ENCODE measurements at places on chromosomes 16 and 17. TPM values are rescaled to one million over a fixed set of nuclear protein-coding genes. Genes with fewer than 3 reads are reported as not detected.

- no peak for DNase-seq
Observed at GRCh38 chr16:55913716-55914115, 38.5 kb upstream of the CES5A start.

DNA sequence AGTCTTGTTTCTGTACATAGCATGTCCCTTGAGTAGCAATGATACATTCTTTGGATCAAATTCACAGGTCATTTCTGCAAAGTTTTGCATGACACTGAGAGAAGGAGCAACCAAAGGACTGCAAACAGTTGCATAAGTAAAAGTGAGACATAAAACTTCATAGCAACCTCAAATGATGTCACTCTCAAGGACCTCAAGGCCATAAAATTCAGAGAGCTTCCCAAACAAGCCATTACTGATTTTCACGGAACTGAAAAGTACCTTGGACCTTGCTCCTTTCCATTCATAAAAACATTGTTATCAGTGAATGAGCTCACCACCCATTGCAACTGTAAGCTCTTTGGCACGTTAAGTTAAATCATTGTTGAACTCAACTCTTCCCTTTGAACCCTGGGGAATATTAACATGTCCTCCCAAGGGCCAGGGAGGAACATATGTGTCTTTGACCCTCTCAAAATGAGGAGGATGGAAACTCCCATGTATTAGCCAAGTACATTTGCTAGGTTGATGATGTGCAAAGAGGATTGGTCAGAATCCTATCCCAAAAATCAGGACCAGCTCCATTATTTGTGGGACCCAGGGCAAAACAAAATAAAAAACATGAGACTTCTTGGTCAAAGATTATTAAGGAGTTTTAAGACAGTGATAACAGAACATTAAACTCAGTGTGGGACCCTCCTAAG is 275.0 kb upstream of the DYNLRB2 start:
- DNase-seq: no peak

CDH11 gene
- not detected for polyA plus RNA-seq

DNA sequence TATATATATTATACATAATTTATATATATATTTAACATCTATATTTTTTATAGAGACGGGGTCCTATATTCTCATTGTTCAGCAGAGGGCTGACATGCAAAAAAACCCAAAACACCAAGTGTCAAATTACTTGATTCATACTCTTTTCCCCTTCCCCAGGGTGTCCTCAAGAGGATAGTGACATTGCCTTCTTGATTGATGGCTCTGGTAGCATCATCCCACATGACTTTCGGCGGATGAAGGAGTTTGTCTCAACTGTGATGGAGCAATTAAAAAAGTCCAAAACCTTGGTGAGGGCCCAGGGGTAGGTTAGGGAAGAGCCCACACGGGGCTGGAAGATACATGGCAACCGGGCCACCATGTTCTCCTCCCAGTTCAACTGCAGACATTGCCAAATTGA is 11.0 kb downstream of the ITGAM start:
- DNase-seq: no peak

DNA sequence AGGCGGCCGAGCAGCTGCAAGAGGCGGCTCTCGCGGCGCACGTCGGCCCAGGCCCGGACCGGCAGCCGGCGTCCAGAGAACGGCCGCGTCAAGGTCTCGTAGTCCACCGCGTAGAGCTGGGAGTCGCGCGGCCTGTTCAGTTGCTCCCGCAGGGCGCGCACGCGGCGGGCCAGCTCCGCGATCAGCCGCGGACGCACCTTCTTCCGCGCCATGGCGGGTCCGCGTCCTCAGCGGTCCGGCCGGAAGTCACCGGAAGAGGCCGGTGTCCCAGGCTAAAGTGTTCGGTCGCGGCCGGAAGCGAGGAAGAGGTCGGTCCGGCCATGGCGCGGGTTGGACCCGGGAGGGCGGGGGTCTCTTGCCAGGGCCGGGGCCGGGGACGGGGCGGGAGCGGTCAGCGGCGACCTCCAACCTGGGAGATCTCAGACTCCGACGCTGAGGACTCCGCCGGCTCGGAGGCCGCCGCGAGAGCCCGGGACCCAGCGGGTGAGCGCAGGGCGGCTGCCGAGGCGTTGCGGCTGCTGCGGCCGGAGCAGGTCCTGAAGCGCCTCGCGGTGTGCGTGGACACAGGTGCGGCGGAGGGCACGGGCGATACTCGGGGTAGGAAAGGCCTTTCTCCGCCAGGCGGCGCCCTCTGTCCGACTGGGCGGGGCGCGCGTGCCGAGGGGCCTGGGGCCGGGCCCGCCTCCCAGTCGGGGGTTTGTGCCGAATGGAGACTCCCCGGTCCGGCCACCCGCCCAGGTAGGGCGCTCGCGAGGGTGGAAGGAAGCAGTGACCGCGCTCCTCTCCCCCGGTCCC is at the start of gene MRPS34:
Gene MRPS34 (minus strand): TSS at position 227 of the 795 bp plus-strand sequence. CDS start 15 bp downstream, at position 212.
- peak; percentile 77 for DNase-seq

DNA sequence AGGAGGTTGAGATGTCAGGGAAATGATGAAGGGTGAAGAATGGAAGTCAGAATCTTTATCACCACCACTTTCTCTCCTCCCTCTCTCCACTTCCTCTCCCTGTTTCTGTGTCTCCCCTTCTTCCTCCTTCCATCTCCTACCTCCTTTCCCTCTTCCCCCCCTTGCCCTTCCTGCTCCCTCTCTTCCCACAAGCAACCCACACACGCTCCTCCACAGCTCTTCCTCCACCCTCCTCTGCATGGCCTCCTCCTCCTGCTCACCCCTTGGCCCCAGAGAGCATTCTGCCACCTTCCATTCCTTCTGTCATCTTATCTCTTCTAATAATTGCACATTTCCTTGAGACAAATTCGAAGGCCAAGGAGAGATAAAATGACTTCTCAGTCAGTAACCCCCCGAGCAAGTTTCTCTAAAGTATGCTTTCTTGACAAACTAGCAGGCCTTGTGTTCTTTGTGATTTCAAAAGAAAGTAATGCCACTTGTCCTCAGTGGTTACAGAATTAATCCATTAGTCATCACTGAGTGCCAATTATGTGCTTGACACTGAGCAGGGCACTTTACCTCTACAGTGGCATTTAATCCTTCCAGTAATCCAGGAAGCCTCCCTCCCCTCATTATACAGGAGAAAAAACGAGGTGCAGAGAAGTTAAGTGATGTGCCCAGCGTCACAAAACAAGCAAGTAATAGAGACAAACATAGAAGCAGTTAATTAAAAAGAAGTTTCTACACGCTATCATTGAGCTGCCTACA is 72.3 kb upstream of the CCL1 start:
- DNase-seq: no peak

DNA sequence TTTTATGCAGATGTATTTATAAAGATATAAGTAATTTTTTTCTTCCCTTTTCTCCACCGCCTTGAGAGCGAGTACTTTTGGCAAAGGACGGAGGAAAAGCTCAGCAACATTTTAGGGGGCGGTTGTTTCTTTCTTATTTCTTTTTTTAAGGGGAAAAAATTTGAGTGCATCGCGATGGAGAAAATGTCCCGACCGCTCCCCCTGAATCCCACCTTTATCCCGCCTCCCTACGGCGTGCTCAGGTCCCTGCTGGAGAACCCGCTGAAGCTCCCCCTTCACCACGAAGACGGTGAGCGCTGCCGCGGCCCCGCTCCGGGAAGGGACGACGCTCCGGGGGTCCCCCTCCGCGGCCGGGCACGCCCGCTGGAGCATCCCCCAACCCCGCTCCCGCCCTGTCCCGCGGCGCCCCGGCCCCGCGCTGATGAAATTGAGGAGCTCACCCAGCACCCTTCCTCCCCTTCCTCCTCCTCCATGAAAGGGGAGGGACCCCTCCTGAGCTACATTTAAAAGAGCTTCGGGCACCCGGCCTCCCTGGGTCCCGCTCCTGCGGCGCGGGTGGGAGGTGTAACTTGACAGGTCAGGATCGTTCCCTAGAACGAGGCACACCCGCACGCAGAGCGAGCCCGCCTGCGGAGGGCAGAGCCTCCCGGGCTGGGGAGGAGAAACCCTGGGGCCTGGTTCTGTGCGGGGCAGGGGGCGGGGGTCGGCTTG is 706 bp downstream of the HLF start:
- DNase-seq: no peak

DNA sequence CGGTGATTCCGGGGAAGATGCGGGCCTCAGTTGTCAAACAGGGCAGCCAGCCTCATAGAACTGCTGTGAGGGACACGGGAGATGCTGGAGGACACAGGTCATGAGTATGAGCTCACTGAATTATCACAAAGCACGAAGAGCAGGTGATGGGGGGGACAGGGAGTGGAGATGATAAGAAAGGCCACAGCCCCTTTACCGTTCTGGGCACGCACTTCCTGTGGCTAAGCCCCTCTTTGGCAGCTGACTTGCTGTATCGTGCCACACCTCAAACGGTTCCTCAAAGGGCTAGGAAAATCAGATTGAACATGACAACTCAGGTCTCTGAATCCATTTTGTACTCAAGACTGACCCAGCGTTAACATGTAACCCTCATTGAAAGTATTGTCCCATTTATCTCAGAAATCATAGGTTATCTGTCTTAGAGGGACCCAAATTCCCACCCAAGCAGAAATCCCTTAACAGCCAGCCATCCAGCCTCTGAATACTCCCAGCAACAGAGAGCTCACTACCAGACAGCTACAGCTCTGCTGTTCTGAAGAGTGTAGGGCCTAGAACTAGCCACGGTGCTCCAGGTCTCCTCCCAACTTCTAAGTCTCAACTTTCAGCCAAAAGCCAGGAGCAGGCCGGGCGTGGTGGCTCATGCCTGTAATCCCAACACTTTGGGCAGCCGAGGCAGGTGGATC is 5.0 kb upstream of the SRL start:
- DNase-seq: no peak

- DNase-seq: peak; percentile 66
Observed at GRCh38 chr16:1942047-1942809, 771 bp downstream of the MSRB1 start.

DNA sequence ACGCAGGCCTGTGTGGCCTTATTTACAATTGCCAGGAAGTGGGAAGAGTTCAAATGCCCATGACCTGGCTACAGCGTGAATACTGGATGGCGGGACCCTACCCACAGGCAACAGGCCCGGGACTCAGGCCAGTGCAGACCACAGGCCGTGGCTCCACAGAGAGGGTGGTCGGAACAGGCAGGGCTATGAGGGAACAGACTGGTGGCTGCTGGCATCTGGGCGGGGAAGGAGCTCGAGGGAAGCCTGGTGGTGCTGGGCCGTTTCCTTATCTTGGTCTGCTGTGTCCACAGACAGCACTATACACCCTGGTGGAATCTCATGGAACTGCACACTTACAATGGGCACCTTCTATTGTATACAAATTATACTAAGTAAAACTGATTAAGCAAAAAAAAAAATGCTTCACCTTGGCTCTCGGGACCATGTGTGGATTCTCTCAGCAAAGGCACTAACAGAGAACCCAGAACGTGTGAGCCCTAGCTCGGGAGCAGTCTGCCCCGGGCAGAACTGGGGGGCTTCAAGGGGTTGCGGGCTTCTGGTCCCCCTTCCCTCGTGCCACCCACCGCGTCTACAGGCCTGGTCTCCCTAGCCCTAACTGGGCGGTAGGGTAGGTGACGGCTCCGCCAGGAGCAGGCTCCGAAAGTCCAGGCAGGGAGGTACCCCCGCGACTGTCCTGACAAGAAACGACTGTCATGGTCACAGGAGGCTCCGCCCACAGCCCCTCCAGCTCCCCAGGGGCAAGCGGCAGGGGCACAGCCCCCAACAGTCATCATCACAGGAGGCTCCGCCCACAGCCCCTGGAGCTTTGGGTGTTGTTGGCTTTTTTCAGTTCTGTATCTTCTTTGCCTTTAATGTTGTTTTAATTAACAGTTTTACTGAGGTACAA is 21.8 kb downstream of the CEP131 start:
- DNase-seq: peak; percentile 82

- DNase-seq: no peak
Observed at GRCh38 chr16:46582313-46582712, 38.9 kb downstream of the SHCBP1 start.

PYY gene
- not detected for polyA plus RNA-seq

- DNase-seq: no peak
Observed at GRCh38 chr17:67637901-67638641, 79.7 kb upstream of the NOL11 start.

GRCh38 chr16:77657016-77657415 is 65.3 kb upstream of the NUDT7 start:
- DNase-seq: no peak

CD7 gene
- polyA plus RNA-seq: 0.42 TPM

MYH11 gene
- polyA plus RNA-seq: 0.06 TPM

DNA sequence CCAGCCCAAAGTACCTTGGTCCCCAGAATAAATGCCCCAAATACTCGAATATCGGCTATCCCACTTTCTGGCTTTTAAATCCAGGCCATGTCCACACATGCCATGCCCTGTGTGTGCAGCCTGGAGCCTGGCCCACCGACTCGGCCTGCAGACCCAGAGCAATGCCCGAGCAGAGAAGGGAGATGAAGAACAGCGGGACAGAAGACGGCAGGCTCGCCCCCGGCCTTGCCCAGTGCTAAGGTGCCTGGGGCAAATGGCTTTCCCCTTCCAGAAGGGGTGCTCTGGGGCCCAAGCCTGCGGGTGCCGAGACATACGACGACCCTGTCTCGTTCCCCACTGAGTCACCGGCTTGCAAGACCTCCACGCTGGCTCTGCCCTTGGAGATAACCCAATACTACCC is 8.0 kb downstream of the CLUH start:
- no peak for DNase-seq

DNA sequence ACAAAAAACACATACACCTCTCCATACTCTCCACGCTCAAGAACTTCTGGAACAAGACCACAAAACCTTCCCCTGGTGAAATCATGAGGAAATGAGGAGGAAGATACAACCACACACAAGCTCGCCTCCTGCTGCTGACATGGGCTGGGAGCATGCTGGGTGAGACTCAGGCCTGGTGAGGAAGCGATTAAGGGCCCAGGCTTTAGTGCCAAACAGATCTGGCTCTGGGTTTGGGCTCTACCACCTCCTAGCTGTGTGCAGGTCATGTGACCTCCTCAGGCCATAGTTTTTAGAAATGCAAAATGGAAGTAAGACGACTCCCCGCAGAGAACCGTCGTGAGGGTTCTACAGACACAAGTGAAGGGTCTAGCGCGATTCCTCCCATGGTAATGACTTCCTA is 41.3 kb downstream of the VAC14 start:
- no peak for DNase-seq

DNA sequence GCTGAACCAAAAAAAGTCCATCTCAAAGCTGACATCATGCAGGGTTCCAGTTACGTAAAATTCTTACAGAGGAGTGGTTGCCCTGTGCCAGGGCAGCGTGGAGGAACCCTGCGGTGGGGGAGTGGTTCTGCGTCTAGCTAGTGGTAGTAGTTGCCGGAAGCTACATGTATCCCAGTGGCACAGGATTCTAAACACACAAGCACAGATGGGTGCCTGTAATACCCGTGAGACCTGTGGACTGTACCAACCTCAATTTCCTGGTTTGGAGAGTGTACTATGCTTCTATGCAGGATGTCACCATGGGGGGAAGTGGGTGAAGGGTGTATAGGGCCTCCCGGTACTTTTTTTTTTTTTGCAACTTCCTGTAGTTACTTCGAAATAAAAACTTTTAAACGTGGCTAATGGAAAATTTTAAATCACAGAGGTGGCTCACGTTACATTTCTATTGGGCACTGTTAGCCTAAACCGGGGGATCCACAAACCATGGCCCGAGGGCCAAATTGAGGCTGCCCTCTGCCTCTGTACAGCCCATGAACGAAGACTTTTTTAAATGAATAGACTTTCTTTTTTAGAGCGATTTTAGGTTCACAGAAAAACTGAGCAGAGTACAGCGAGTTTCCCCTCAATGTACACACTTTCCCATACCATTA is 38.5 kb downstream of the TBC1D16 start:
- peak; percentile 99 for DNase-seq

Data from CD14-positive monocyte (primary cell).